ENCODE measurements at places on chromosomes 12 and 14.

DNA sequence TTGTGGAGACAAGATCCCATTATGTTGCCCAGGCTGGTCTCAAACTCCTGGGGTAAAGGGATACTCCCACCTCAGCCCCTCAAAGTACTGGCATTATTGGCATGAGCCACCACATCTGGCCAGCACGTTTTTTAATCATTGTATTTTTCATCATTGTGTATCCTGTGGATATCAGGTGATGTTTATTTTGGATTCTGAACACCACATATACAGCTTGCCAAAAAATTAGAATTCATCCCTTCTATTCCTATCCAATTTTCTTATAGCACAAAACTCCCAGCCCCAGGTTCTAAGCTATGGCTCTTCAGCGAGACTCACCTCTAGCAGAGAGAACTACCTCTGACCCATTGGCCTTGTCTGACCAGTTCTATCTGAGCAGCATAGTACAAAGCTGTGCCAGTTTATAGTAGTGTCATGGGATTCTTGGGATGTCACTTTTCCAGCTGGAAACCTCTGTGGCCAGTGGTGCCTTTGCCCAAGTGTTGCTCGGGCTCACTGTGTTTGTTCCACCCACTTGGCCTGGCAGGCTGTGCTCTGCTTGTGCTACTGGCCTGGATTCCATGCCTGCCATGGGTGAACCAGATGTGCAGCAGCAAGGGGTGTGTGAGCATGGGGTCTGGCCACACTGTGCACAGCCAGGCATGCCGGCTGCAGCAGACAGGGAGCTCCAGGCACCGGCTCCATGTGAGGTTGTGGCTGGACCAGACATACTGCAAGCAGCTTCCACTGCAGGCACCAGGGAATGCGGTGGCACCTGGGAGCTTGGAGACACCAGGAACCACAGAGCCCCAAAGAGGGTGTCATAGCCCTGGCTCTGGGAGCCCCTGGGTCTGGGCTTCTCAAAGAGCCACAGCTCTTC lies 37.2 kb downstream of the TIMELESS start:
- DNase-seq, result no peak

DNA sequence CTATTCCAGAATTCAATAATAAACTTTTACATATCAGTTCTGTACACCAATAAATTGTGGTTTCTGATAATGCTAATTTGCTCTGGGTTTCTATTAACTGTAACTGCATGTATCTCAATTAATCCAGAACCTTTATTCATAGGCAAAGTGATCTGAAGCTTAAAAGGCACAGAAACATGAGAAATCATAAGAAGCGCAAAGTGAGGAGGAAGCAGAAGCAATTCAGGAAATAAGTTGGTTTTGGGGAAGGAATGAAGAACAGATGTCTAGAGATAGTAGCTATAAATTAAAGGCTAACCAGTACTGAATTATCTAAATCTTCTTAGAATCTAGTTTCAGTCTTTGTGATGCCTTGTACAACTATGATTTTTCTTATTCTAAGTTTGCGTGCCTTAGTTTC lies 24.6 kb downstream of the KERA start:
- no peak for DNase-seq

- DNase-seq, result no peak
Observed at GRCh38 chr12:67917811-67918210, 71.4 kb upstream of the IFNG-AS1 start.

- DNase-seq, result no peak
Observed at GRCh38 chr12:66925083-66925482, 246.2 kb upstream of the GRIP1 start.

DNA sequence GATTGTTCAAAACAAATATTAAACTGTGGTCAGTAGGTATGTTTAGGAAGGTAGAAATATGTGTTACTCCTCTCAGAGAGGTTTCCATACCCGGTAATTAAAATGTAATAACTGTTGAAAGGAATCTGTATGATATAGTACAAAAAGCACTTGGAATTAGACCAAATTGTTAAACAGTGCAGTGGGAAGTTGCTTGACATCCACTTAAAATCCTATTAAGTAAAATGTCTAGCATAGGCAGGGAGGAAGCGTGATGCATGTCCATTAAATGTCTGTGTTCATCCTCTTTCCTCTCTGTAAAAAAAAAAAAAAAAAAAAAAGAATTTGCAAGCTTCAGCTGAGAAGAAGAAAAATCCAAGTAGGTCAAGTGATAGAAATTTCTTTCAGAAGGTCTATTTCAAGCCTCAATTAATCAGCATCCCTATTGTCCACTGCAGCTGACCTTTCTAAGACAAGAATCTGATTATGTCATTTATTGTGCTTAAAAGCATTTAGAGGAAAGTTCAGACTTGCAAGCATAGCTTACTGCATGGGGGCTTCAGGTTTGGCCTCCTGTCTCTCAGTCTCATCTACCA lies 265.6 kb upstream of the RGS6 start:
- DNase-seq, result no peak

DNA sequence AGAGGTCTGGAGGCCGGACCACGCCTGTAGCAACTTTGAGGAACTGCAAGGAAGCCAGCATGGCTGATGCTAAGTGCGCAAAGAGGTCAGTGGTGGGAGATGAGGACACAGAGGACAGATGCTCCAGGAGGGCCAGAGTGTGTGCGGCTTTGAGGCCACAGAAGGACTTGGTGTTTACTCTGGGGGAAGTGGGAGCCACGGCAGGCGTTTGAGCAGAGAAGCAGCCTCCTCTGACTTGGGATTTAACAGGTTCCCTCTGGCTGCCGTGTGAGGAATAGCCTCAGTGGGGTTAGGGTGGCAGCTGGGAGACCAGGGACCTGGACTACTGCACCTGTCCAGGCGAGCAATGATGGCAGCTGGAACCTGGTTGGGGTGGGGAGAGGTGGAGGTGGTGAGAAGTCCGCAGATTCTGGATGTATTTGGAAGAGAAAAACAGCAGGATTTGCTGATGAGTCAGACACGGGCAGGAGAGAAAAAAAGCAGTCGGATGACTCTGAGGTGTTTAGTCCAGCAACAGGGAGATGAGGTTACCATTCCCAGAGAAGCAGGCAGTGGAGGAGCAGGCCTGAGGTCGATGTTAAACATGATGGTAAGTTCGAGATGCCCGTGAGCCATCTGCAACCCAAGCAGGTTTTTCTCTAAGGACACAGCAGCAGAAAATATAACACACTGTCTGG lies 143.5 kb downstream of the SCARB1 start:
- DNase-seq, result no peak

DNA sequence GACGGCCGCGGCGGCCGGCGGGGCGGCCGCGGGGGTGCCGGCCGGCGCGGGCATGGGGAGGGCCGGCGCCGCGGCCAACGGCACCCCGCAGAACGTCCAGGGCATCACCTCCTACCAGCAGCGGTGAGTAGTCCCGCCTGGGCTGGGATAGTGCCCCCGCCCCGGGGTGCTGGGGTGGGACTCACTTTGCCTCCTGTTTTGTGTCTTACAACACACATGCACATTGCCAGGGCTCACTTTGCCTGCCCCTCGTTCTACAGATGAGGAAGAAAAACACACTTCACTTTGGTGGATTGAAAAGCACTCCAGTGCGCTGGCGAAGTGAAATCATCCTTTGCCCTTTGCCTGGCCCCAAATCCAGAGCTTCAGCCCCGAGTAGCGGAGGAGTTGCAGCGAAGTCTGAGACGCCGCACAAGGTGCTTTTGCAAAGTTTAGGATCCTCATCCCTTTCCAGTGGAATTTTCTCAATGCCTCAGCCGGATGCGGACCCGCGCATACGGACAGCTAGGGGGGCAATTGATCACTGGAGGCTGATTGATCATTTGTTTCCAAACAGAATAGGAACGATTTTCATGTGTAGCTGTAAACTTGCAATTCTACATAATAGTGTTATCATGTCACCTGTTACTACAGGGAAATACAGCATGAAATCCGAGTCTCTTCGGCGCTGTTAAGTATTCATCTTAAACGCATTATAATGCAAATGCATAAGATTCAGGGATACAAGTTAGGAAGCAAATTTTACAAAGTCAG lies 3.6 kb upstream of the NPAS3 start:
- DNase-seq, result no peak

DNA sequence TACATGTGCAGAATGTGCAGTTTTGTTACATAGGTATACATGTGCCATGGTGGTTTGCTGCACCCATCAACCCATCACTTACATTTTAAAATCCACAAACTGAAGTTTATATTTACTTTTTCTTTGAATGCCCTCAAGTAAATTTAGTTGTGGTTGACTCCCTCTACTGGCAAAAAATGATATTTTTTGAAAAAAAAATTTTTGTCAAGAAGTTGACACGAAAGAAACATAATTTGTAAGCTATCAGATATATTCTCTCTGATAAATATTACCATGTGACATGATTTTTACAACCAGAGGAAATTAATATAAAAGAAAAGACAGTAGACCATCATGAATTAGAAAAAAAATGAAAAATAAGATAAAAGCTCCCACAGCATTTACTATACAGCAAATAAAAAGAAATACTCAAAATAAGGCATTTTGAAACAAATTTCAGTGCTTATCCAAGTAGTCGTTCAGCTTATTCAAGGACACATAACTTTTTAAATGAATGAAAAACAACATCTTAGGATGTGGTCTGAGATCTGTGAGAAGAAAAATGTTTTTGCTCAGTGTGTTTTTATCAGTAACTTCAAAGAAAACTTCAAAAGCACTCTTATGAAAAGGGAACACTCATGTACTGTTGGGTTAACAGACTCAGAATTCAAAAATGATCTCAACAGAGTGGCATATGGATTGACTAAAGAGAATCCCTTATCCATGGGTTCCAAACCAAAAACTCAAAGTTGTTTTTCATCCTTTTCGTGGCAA lies 30.0 kb upstream of the GRIP1 start:
- no peak for DNase-seq

DNA sequence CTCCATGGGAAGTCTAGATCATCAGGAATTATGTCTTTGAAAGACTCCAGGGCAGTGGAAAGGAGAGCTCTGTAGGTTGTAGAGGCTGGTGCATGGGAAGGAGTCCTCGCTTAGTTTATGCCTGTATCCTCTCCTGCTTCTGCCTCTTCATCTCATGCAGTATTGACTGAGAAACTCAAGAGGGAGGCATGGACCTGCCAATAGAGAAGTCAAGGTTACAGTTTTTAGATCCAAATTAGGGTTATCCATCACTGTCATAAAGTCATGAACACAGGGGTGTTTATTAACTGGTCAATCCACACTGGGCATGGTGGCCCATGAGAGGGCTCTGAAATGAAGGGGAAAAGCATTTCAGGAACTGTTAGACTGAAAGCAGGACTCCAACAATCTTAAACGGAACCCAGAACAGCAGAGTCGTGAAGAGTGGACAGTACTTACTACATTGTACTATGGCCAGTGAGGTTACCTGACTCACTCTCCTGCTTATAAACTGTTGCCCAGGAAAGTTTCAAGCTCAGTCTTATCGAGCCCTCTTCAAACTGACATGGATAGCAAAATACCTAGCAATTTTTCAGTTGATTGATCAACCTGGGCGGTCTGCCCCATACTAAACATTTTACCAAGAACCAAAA lies 30.1 kb upstream of the DHRS7 start:
- no peak for DNase-seq

GRCh38 chr12:47272412-47273190 lies 192.8 kb upstream of the AMIGO2 start:
- no peak for DNase-seq

- DNase-seq, result no peak
Observed at GRCh38 chr12:13326076-13326475, 129.6 kb downstream of the EMP1 start.

DNA sequence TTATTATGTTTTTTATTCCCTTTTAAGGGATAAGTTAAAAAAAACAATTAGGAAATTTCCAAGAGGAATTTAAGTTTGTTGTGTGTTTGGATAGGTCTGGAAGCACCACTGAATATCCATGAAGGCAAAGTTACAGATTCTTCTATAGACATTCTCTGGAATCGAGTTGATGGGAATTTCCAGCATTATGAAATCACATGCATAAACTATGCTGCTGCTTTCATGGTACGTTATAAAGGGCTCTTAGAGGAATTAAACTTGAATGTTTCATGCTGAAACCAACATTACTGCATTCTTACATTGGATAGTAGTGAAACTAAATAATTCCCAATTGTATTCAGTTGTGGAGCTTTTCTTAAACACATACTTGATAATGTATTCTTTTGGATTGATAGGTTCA lies 21.5 kb upstream of the PTPRQ start:
- no peak for DNase-seq

DNA sequence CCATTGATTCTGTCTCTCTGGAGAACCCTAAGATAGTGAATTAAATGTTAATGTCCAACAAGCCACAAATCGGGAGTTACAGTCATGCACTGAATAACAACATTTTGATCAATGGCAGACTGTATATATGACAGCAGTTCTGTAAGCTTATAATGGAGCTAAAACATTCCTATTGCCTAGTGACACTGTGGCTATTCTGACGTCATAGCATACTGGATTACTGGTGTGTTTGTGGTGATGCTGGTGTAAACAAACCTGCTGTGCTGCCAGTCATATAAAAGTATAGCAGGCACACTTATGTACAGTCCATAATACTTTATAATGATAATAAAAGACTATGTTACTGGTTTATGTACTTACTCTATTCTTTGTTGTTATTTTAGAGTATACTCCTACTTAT lies 56.7 kb upstream of the BICD1 start:
- DNase-seq, result no peak

- DNase-seq, result no peak
Observed at GRCh38 chr12:12480074-12480473, 82.6 kb downstream of the DUSP16 start.

DNA sequence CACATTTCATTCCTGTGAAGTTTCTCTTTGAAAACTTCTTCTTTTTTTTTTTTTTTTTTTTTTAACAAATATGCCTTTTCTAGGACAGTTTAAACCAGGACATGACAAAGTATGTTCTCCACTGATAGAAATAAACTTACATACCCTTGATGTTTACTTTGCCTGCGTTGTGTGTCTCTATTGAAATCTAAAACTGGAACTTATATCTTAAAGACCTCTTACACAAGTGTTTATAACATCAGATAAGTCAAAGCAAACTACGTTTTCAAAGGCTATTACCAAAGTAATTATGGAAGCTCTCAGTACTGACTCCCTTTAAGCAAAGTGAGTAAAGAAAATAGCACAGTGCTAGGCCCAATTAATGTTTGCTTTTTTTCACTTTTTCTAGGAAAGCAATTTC lies 30.6 kb upstream of the ISM2 start:
- DNase-seq, result no peak

DNA sequence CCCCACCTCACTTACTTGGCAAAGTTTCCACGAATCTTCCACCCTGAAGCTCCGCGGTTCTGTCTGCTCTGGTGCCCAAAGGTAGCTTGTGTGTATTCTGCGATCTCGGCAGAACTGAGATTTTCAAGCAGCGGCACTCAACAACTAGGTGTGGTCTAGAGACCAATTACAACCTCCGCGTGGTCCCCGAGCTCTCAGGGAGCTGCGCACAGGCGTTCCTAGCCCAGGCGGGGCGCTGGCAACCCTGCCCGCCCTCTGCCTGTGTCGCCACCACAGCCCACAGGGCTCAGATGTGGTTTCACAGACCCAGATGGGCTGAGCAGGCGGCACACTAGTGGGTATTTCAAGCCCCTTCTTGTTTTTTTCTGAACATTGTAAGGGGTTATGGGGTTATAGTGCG lies 1.5 kb upstream of the DIABLO start:
- DNase-seq, result peak; percentile 20

- no peak for DNase-seq
Observed at GRCh38 chr12:131054345-131055092, 100.8 kb downstream of the ADGRD1 start.

- DNase-seq, result no peak
Observed at GRCh38 chr12:121475279-121475678, 75.4 kb downstream of the RNF34 start.

GRCh38 chr14:103341250-103342129 lies 7.5 kb downstream of the EIF5 start:
- no peak for DNase-seq

Measured in stimulated activated CD4-positive, alpha-beta T cell treated with anti-CD3 and anti-CD28 coated beads, Interleukin-4, amount 100 ng/mL, for 4 hours (primary cell).